Activated naive CD4-positive, alpha-beta T cell treated with anti-CD3 and anti-CD28 coated beads, Interleukin-2, amount 10 ng/mL, durations not matched to agents 7 days and 5 days (primary cell): ENCODE measurements at places on chromosomes 7 and 10.

- DNase-seq, result no peak
Observed at GRCh38 chr10:104253106-104253505, 1.6 kb upstream of the GSTO1 start.

- peak; percentile 30 for DNase-seq
Observed at GRCh38 chr10:71714031-71714410, 5.6 kb downstream of the C10orf105 start.

DNA sequence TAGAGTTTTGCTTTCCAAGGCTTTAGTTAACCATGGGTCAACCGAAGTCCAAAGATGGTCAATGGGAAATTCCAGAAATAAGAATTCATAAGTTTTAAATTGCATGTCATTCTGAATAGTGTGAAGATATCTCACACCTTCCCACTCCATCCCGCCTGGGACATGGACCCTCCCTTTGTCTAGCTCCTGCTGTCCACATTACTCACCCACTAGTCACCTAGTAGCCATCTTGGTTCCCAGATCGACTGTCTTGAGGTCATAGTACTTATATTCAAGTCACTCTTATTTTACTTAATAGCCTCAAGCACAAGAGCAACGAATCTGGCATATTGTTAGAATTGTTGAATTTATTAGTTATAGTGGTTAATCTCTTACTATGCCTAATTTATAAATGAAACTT lies 366.6 kb downstream of the PRPF18 start:
- DNase-seq, result no peak

DNA sequence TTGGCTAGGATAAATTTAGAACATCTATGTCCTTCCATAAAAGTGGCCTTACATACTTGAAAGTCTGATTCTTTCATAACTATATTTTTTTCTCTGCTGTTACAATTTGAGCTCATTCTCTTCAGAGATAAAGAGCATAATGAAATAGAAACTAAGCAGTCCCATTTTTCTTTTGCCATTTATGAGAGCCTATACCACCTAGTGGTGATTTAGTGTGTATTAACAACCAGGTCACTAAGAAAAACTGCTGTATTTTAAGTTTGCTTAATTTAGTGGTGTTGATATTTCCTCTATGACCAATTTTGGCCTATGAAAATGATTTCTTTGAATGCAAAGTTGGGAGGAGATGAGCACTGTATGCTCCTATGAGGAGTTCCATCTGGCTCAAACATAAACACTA lies 88.7 kb upstream of the ZWINT start:
- DNase-seq, result no peak

DNA sequence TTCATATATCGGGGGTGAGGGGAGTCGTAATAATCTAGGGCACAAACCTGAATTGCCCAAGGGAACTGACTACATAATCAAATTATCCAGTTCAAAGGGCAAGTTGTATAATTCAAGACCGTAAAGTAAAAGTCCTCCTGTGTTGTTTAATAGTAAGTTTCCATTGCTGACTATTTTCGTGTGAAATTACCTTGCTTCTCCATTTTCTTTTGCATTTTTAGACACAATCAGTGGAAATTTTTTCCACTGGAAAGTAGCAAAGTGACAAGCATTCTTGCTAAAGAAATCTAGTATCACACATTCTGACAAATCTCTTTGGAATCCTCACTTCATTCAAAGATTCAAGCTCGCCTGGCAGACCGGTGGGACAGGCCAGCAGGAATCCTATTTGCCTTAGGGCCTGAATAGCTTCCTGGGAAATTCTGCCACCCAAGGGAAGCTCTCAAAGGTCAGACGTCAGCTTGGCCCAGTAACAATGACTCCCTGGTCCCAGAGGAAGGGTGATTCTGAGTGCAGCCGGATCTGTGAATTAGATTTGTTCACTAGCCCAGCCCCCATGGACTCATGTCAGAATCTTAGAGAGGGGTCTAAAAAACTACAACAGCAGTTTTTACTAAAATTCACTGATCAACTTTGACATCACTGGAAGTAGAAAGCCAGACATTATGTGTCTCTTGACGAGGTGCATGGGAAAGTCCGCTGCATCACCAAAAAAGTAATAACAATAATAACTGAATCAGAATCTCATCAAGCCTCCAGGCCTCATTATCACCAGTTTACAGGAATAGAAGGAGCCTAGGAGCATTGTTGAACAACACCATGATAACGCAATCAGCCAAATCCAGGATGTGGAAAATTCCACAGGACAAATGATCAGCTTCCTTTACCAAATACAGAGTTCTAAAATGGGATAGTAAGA lies 161.0 kb downstream of the SKIDA1 start:
- no peak for DNase-seq

DNA sequence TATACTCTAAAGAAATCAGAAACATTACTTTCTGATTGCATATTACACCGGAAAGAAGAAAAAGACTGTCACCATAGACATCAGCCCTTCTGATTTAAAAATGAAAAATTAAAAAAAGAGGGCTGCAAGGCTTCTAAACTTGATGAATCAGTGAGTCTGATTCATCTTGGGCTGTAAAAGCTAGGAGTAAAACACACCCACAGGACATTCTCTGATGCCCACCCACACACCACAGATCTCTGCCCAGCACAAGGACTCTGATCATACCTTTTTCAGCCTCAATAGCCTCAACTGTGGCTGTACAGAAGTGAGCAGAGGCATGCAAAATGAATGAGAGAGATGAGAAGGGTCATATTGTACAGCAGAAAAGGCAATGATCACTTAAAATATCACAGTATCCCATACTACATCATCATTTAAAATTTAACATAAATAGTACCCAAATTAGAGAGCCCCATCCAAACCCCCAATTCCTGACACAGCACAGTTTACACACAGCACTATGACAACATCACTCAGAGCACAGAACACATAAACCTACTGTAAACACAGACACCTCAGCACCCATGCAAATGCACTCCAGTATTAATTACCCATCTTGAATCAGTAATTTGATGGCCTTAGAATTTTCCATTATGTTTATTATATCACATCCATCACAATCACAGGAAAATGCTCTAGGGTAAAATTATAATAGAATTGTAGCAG lies 6.4 kb upstream of the MSS51 start:
- DNase-seq, result no peak

- no peak for DNase-seq
Observed at GRCh38 chr10:132366499-132366898, 30.5 kb upstream of the PWWP2B start.

DNA sequence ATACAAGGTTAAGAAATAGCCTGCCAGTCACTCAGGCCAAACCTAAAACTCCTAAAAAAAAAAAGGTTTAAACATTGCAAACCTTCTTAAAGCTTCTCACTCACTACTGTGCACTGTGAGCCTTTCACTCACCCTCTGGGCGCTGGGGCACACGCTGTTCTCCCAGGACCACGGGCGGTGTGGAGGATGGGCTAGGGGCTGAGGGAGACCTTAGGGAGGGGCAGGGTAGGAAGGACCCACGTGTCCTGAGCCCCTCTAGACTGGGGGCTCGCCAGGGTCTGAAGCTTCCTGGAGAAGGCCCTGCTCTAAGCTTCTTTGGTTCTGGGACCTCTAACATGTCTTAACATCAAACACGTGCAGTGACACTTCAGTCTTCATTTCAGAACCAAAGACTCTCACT lies 569.8 kb downstream of the DNAJB6 start:
- no peak for DNase-seq

- no peak for DNase-seq
Observed at GRCh38 chr7:70640266-70640833, 491.6 kb upstream of the GALNT17 start.

GRCh38 chr10:57992321-57993077 lies 275.2 kb downstream of the IPMK start:
- no peak for DNase-seq

DNA sequence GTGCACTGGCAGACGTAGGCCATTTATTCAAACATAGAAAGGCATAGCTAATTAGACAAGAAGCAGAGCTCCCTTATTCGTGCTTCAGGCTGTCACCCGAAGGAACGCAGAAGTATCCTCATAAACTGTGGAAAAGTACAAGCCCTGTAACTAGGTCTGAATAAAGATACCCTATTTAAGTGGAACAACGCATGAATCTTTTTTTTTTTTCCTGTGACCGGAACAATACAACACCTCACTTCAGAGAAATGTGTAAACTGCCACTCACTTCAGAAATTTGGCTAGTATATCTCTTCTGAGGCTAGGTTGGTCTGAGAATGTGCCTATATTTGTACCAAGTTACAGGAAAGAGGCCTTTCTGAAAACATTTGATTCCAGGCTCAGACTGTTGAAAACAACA lies 8.0 kb upstream of the CSTF2T start:
- DNase-seq, result no peak

GRCh38 chr10:71966046-71967004 lies 2.1 kb downstream of the CHST3 start:
- no peak for DNase-seq

DNA sequence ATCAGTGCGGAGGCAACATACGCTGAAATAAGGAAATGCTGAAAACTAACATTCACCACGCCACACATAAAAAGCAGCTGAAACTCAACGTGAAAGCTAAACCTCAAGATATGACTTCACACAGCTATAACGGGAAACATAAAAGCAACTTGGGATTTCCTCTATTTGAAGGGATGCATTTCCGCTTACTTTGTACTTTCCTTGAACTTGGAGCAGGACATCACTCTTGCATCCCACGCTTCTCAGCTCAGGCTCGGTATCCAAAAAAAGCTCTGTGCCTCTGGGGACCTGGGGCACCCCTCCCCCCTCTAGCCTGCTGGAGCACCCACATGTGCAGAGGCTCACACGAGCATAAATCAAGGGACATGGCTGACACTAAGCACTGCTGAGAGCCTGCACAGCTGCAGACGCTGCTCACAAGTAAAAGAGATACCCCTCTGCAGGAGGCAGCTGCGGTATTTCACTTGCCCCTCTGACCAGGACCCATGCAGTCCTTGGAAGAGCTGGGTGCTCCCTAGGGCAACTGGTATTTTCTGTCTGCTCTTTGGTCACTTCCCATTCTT lies 34.2 kb downstream of the PARD3 start:
- no peak for DNase-seq

DNA sequence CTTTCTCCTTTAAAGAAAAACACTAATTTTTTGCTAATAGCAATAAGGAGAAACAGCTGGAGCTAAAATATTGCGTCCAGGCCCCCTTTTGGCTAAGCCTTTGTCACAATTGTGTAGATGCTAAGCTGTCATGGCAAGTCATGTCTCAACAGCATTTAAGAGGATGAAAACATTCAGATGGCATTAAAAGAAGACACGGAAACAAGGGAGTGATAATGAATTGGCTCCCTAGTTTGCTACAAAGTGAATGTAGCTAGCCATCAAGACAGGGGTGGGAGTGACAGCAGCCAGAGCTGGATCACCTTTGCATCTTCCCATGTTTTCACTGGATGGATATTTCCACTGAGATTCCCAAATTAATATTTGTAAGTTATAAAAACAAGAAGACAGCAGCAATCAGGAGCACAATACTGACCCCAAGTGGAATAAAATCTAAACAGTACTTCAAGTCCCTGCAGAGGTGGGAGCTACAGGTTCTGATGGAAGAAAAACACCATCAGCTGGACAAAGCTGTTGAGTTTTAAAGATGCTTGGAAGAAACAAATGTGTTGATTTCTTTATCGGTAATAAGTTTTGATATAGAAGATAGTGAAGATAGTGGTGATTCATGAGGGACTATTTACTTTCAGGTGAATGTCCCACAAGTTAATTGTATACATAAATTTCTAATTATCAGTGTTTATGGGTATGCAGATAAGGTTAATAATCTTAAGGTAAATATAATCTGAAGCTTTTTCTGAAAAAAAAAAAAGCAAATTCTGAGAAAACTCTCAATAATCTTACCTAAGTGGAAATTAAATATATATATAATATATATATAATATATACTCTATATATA lies 129.4 kb downstream of the SLC16A9 start:
- no peak for DNase-seq

- no peak for DNase-seq
Observed at GRCh38 chr10:35674843-35675242, 32.7 kb upstream of the FZD8 start.

- peak; percentile 68 for DNase-seq
Observed at GRCh38 chr7:130141161-130141883, 63.9 kb downstream of the TMEM209 start.

DNA sequence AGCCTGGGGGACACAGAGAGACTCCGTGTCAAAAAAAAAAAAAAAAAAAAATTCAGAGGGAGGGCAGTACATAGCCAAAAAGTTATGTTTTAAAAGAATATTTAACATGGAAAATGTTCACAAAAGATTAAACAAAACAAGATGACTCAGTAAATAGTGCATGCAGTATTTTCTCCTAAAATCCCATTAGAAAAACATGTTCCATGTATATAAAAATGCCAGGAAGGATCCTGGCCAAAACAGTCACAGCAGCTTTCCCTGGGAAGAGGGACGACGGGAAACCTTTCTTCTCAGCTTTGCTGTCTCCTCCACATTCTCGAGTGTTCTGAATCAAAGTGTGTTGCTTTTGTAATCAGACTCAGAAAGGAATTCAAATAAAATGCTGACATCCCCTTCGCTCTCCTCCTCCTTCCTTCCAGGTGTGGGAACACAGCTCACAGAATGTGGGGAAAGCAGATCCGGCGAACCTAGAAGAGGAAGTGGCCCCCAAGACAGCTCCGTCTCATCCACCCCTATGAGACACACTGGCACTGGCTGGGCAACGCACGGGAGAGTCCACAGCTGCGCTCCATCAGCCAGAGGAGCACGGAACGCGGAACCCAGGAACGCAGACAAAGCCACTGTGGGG lies 139.4 kb downstream of the MAD1L1 start:
- no peak for DNase-seq

- no peak for DNase-seq
Observed at GRCh38 chr10:36096576-36096975, 454.5 kb upstream of the FZD8 start.

DNA sequence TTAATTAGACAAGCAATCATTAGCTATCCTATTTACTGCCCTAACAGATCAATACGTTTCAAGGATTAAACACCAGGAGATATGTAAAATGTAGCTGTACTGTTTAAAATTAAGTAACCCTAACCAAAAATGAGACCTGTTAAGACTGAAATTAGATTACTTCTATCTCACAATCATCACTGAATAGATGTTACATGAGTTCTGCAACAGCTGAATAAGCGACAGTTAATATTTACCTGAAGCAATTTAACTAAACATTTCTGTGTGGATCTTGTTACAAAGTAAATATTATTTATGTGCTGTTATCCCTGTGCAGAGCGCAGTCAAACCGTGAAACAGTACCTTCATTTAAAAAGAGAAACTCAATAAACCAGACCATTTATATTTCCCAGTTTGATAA lies 122.5 kb downstream of the RELN start:
- no peak for DNase-seq
